HFFc6 (cell line): ENCODE measurements at places on chromosomes 2 and 18.
A peak's percentile ranks its signal among the peaks of the same experiment; 100 is the strongest.

DNA sequence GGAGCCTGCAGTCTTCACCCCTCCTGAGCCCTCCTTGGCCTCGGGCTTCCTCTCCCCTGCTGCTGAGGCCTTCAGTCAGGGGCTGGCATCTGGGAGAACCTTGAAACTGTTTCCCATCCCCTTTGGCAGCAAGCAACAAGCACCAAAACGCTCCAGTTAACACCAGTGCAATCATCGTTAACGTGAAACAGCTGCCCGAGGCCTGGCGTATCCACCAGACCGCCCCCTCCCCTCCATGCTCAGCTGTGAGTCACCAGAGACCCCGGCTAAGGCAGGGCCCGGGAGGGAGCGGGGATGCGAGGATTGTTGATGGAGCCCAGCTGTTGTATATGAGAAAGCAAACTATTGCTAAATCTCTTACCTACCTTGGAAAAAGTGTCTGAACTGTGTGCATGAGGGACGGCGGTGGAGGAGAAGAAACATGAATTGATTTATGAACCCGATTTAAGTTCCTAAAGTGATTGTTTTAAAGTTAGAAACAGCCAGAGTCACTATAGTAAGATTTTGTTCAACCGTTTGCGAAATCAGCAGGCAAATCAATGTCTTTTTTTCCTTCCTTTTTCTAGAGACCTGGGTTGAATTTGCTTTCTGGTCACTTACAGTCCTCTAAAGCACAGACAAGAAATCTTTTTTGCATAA is 5.2 kb downstream of the ZFP36L2 start:
- DNase-seq: peak; percentile 38

GRCh38 chr2:1644427-1644826 is 99.9 kb downstream of the PXDN start:
- DNase-seq: no peak

GRCh38 chr18:9495916-9496705 is 20.8 kb downstream of the RALBP1 start:
- DNase-seq: no peak

- peak; percentile 29 for DNase-seq
These were observed 7.9 kb downstream of the UGP2 start for GRCh38 chr2:63849381-63850203.

DNA sequence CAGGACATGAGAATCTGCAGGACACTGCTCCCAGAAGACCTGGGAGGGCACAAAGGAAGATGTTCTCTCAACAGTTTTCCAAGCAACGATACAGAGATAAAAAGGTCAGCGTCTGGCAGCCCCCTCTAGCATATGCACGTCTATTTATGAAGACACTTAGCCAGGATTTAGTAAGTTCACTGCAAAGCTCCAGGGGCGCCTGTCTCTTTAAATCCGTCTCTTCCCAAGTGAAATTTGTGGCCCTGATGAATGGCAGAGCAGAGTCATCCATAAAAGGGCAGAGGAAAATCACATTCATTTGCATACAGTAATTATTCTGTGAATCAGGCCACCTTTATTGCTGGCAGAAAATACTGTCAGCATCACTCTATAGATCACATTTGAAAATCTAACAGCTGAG is 390.9 kb upstream of the SMIM21 start:
- no peak for DNase-seq

- no peak for DNase-seq
These were observed 37.6 kb downstream of the SMAD7 start for GRCh38 chr18:48913201-48913600.
